ENCODE measurements at places on chromosomes 6 and 20. TPM values are rescaled to one million over a fixed set of nuclear protein-coding genes. Genes with fewer than 3 reads are reported as not detected.

OR2H1 gene
- not detected for total RNA-seq

DEFB128 gene
- total RNA-seq: not detected

CDSN gene
- not detected for total RNA-seq

RBPJL gene
- total RNA-seq: not detected

SAPCD1 gene
- total RNA-seq: not detected

SLCO4A1 gene
- total RNA-seq: 1.1 TPM

All from tracheal epithelial cell (primary cell).